ENCODE measurements at places on chromosomes 3 and 15.

- no peak for DNase-seq
Observed at GRCh38 chr3:152317184-152317583, 48.5 kb downstream of the MBNL1 start.

DNA sequence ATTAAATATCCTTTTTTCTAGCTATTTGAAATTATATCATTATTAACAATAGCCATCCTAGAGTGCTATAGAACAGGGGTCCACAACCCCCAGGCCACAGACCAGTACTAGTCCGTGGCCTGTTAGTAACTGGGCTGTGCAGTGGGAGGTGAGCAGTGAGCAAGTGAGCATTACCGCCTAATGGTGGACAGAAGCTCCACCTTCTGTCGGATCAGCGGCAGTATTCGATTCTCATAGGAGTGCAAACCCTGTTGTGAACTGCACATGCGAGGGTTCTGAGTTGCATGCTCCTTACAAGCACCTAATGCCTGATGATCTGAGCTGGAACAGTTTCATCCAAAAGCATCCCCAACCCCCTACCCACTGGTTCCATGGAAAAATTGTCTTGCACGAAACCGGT, 11.7 kb downstream of the CLDN16 start:
- no peak for DNase-seq

- DNase-seq: no peak
Observed at GRCh38 chr3:123694366-123695087, 109.7 kb upstream of the HACD2 start.

- DNase-seq: no peak
Observed at GRCh38 chr3:148513096-148513543, 184.6 kb upstream of the AGTR1 start.

DNA sequence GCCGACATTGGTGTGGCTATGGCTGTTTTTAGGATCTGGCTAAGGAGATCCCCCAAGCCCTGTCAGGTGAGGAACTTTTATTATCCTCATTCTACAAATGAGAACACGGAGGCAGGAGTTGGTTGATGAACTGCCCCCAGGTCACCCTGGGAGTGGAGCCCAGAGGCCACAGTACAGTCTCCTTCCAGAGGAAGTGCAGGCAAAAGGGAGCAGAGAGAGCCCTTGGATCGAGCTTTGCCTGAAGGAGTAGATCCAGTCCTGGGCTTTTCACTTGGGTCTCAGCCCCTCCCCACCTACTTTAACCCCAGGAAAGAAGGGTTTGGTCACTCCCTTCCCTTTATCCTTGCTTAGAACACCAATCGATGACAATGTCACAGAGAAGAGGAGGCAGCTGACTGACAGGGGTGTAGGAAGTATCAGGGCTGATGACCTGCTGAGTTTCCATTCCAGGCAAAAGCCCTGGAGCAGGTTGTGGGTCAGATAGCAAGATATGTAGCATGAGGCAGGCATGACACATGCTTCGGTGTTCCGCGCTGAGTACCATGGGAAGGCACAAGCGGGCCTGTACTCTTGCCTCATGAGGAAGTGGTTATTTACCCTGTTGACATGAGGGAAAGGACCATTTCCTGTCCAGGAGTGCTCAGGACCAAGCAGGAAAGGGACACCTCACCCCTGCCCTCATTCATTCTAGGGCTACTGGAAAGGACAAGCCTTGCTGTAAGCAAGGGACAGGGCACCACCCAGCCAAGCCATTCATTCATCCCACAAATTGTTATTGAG, 5.8 kb upstream of the PLA2G4D start:
- DNase-seq: no peak

All from right lung (tissue), 10 donors.